ENCODE measurements at places on chromosomes 12 and 14.

DNA sequence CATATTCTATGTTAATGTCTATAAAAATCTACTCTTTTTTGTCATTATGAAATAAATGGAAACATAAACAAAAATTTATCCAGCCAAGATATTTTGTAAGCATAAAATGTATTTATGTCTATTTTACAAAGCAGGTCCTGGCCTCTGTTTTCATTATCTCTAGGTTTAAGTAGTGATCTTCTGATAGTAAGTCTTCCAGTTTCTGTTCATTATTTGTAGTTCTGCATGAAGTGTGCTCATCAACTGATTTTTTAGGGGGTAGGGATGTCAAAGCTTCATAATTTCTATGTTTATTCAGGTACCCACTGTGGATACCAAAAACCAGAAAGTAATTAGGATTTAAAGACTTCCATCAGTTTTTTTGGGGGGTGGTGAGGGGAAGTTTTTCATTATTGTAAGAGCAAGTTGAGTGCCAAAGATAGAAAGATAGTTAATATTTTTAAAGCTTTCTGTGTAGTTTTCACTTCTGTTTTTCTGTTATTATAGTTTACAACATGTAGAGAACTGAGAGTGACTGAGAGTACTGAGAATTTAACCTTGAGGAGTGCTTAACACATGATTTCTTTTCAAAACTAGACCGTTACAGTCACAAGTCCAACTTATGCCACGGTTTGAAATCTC lies 30.6 kb upstream of the LMO3 start:
- no peak for DNase-seq

- no peak for DNase-seq
Observed at GRCh38 chr14:102781063-102781462, 3.8 kb downstream of the TRAF3 start.

- peak; percentile 47 for DNase-seq
Observed at GRCh38 chr12:120041386-120042231, 52.6 kb downstream of the BICDL1 start.

GRCh38 chr14:37251775-37252174 lies 54.0 kb downstream of the MIPOL1 start:
- DNase-seq, result no peak

DNA sequence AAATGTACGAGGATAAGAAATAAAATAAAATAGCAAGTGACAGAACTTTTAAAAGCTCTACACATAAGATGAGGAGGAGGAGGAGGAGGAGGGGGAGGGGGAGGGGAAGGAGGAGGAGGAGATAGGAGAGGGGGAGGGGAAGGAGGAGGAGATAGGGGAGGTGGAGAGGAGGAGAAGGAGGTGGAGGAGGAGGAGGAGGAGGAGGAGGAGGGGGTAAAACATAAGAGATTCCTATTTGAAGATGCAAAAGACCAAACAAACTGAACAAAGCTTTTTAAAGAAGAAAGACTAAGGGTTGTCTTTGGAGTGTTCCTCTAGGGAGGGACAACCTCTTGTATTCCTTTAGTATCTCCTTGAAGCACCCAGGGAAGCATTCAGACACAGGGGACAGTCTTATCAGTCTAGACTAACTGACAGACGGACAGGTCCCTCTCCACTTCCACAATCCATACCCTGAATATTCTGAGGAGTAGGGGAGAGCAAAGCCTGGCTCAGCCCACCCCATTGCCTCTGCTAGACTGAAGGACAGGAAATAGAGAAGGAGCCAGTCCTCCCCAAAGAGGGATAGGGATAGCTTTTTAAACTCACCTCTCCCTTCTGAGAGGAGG lies 12.9 kb downstream of the TC2N start:
- DNase-seq, result no peak

GRCh38 chr12:107651571-107652449 lies 33.8 kb upstream of the PWP1 start:
- DNase-seq, result no peak

GRCh38 chr14:75934998-75935628 lies 46.7 kb downstream of the TGFB3 start:
- no peak for DNase-seq

DNA sequence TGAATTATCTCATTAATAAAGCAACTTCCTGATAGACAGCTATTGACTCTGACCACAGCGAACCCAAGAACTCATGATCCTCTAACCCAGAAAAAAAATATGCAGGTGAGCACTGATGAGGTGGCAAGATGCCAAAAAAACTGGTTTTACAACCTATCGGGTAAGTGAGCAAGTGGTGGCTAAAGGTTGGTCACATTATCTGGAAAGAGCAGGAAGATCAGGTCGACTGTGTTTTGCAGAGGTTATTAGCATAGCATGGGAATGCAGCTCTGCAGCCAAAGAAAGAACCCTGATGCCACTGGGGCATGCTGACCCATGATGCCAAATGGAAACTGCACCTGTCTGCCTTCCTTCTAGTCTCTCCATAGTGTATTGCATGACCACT lies 23.5 kb downstream of the BHLHE41 start:
- no peak for DNase-seq
